ENCODE measurements at places on chromosomes 3 and 15. TPM values are rescaled to one million over a fixed set of nuclear protein-coding genes. Genes with fewer than 3 reads are reported as not detected.

Gene CDC25A
- total RNA-seq, result 22.5 TPM

Gene SPATA12
- 0.13 TPM for total RNA-seq

Gene CYP8B1
- total RNA-seq, result not detected

Gene ATP8B4
- total RNA-seq, result under 0.01 TPM

Gene DUOXA1
- total RNA-seq, result not detected

Gene C3orf80
- not detected for total RNA-seq

Gene ARHGEF26
- total RNA-seq, result 0.40 TPM

Gene C3orf49
- total RNA-seq, result not detected

Gene SLC7A14
- total RNA-seq, result 0.25 TPM

Gene UBA7
- 46.2 TPM for total RNA-seq

Gene HACD3
- total RNA-seq, result 57.1 TPM

Gene LRTM1
- not detected for total RNA-seq

Gene GTF2E1
- total RNA-seq, result 12.2 TPM

Gene AMT
- total RNA-seq, result 0.15 TPM

Gene HIGD2B
- not detected for total RNA-seq

Gene ALPK3
- total RNA-seq, result 30.7 TPM

Gene FES
- 121 TPM for total RNA-seq

Gene VILL
- total RNA-seq, result 4.3 TPM

Gene SKIL
- total RNA-seq, result 15.8 TPM

Gene SPTBN5
- 2.3 TPM for total RNA-seq

Gene SOX14
- total RNA-seq, result not detected

Gene DISP2
- total RNA-seq, result 0.13 TPM

Gene MAP6D1
- total RNA-seq, result 3.1 TPM

Gene ACAP2
- total RNA-seq, result 26.1 TPM

Gene CPNE9
- total RNA-seq, result 0.30 TPM

Gene HESX1
- 0.94 TPM for total RNA-seq

Gene CGNL1
- total RNA-seq, result 2.5 TPM

Gene HMCES
- total RNA-seq, result 26.8 TPM

Measured in mammary microvascular endothelial cell (primary cell).